ENCODE measurements at places on chromosomes 3 and 15.

GRCh38 chr3:141921316-141921715, 44.9 kb downstream of the ATP1B3 start:
- no peak for DNase-seq

DNA sequence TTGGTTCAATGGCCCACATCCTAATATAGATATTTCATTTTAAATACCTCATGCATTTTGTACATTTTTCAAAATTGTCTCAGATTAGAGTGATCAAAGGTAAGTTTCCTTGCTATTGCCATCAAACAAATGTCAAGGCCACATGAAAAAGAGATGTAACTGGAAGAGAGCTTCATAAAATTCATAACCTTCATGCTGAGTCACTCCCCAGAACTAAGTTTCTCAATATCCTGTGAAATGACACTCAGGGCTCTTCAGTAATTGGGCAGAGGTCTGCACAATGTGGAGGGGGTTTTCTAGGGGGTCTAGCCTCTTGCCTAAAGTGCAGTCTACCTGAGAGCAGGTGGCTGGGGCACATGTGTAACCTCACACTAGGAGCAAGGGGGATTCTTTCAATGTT, 152.2 kb upstream of the SLC2A2 start:
- no peak for DNase-seq

GRCh38 chr3:19342389-19342788, 194.1 kb downstream of the KCNH8 start:
- no peak for DNase-seq

GRCh38 chr3:172142051-172142863, 102.9 kb downstream of the FNDC3B start:
- no peak for DNase-seq

- no peak for DNase-seq
Measured at GRCh38 chr3:26522919-26523318, 99.7 kb upstream of the LRRC3B start.

DNA sequence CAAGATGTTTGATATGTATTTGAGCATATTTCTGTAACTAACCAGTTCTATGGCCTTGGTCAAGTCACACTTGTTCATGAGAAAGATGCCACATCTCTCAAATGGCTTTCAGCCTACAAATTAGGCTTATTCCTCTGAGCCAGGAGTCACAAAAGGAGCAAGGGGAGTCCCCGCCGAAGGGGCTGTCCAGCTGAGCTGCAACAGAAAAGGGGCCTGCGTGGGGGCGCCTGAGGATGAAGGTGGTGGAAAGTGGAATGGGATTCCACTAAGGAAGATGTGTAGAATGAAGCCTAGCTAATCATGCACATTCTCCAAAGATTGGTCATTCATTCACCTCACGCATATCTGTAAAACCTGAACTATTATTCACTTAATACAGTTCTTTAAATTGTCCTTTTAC, 19.1 kb downstream of the ALDH1L1 start:
- no peak for DNase-seq

- peak; percentile 44 for DNase-seq
Measured at GRCh38 chr15:31263751-31264558, 62.7 kb upstream of the KLF13 start.

DNA sequence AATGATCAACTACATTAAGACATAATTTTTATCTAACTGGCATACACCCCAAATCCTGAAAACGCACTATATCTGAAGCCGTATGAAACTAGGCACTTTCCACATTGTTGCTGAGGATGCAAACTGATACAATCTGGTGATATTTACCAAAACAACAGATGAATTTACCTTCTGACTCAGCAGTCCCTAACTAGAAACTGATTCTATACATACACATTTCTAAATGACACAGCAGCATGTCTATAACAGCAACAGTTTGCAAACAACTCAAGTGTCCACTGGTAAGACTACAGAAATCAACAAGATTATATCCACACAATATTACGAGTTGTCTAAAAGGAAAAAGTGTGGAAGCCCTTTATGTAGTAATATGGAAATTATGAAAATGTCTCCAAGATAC, 22.9 kb downstream of the SECISBP2L start:
- no peak for DNase-seq

Data from stimulated activated CD8-positive, alpha-beta memory T cell treated with anti-CD3 and anti-CD28 coated beads, Interleukin-4, amount 100 ng/mL, for 1 hour (primary cell).